Stimulated activated effector memory CD8-positive, alpha-beta T cell treated with anti-CD3 and anti-CD28 coated beads, Interleukin-12 subunit alpha, Interleukin-12 subunit beta, amount 100 ng/mL, for 72 hours (primary cell): ENCODE measurements at places on chromosomes 11 and 22.

GRCh38 chr11:127334466-127334865, 333.9 kb upstream of the KIRREL3 start:
- no peak for DNase-seq

GRCh38 chr11:97461934-97462333, 1072.1 kb downstream of the JRKL start:
- DNase-seq, result no peak

DNA sequence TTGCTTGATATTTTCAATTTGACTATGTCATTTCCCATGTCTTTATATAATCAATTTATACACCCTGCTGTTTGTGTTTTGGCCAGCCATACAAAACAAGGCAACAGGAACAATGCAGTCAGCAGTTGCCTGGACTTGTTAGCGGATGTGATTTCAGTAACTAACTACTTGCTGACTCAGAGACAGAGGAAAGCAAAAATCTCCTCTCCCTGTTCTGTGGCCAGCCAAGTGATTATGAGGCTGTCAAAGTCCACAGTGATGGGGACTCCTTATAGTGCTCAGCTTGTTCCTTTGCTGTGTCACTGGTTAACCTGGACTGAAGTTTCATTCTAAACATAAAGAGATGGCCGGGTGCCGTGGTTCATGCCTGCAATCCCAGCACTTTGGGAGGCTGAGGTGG, 32.6 kb upstream of the APLP2 start:
- DNase-seq, result no peak

DNA sequence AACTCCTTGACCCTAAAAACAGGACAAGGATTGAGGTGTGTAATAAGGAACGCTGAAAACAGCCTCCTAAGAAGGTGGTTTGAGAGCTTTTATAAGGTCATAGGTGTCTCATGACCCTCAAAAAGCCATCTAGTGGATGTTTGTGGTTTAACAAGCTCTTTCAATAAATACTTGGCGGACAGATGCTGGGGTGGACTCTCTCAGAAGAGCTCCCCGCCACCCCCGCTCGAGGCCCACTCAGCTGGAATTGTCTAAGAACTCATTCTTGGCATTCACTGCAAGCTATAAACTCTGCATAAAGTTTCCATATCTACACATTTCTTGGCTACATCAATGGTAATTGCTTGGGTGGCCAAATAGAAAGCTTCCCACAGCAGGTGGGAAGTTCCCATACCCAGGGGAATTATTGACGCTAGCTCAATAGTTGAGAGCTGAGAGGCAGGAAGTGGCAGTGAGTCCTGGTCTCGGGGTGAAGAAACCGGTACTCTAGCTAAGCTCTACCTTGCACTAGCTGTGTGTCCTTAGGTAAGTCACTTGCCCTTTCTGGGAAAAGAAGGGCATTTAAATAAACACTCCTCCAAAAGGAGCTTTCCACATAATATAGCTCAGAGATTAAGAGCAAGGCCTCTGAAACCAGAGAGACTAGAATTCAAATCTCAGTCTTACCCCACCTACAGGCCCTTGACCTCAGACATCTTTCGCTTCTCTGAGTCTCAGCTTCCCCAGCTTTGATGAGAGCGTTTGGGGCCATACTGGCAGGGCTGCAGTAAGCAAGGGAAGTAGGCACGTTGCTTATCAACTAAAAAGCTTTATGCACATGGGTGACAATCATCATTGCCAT, 6.4 kb downstream of the MS4A15 start:
- no peak for DNase-seq

- no peak for DNase-seq
Observed at GRCh38 chr22:36761553-36762240, 14.2 kb downstream of the IFT27 start.

DNA sequence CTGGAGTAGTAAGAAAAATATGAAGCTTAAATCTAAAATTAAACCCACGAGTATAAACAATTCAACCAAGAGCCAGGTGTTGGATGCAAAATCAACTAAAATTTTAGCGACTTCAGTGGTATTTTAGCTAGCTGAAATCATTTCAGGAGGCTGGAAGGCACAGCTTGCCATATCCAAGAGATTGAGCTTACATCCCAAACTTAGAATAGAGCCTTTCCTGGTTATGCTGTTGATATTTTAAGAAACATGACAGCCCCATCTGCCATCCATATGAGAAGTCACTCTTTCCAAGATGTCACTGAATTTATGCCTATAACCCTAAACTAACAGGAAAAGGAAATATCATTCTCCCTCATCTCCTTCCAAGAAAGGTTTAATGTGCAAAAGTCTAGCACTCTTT, 334.0 kb downstream of the KCNA4 start:
- no peak for DNase-seq

- DNase-seq, result no peak
Observed at GRCh38 chr11:131474947-131475346, 104.5 kb downstream of the NTM start.

- DNase-seq, result no peak
Observed at GRCh38 chr22:23537416-23537815, 42.7 kb downstream of the IGLL1 start.

- no peak for DNase-seq
Observed at GRCh38 chr11:70358753-70359152, 39.6 kb upstream of the CTTN start.

- no peak for DNase-seq
Observed at GRCh38 chr11:14789879-14790484, 102.0 kb downstream of the CYP2R1 start.

- DNase-seq, result no peak
Observed at GRCh38 chr11:14886513-14886912, 5.5 kb downstream of the CYP2R1 start.
